Vagina (tissue), 2 donors: ENCODE measurements at places on chromosomes 4 and X.

DNA sequence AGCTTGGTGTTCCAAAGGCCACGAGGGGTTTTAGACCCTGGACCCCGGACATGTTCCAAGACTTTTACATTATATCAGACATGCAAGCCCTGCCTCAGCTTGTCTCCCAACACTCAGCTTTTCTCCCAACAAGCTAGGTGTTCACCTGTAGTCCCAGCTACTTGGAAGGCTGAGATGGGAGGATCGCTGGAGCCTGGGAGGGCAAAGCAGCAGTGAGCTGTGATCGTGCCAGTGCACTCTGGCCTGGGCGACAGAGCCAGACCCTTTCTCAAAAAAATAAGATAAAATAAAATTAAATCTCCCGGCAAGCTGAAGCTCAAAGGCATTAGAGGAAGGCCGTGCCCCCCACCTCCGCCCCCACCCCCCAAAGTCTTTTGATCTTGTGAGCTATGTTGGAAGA lies 13.7 kb downstream of the CTAG1A start:
- DNase-seq, result no peak

DNA sequence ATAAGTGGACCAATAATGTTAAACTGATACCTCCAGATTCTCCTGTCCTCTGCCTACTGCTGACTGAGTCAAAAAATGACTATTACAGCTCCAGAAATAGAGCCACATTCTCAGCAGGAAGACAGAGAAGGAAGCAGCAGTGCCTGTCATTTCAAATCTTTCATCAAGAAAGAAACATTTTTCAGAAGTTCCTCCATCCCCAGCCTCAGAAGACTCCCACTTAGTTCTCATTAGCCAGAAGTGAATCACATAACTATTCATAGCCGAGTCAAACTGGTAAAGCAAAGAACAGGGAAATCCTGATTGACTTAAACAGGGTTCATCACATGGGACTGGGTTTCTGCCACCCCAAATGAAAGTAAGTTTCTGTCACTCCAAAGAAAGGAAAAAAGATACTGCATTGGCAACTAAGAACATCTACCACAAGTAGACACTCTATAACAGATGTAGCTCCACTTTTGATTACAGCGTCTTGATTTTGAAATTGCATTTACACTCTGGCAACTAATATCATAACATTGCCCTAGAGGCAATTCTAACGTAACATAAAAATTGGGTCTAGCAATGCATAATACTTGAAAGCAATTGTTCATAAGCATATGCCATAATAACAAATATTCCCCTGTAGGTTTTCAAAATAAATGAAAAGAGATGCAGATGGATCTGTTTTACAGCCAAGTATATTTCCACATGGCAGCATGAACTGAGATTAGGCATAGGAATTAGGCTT lies 599.8 kb downstream of the GALNTL6 start:
- no peak for DNase-seq

GRCh38 chr4:75673959-75674328 lies 733 bp upstream of the G3BP2 start:
- DNase-seq, result no peak

DNA sequence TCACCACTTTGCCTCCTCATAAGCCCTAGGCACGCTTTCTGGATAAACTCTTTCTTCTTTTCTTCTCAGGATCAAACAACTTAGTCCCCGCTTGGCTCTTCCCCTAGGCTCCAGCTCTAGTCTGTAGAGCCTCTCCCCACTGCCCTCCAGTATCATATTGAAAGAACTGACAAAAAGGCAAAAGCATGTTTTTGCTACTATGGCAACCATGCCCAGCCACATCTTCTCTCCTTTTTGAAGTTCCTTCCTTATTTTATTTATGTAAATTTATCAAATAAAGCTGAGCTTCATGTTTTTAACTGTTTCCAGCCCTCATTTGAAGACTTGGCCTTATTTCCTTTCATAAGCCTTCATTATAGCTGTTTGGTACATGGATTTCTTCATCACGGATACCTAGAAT lies 86.0 kb upstream of the LIMCH1 start:
- DNase-seq, result no peak

- DNase-seq, result no peak
Measured at GRCh38 chrX:125203737-125204578, 115.7 kb upstream of the TEX13C start.
